T-helper 2 cell treated with Interferon-gamma antibody and Interleukin-4, amounts not matched to agents 5 μg/mL and 100 μg/mL, for 36 hours (primary cell): ENCODE measurements at places on chromosomes 13 and 19.

DNA sequence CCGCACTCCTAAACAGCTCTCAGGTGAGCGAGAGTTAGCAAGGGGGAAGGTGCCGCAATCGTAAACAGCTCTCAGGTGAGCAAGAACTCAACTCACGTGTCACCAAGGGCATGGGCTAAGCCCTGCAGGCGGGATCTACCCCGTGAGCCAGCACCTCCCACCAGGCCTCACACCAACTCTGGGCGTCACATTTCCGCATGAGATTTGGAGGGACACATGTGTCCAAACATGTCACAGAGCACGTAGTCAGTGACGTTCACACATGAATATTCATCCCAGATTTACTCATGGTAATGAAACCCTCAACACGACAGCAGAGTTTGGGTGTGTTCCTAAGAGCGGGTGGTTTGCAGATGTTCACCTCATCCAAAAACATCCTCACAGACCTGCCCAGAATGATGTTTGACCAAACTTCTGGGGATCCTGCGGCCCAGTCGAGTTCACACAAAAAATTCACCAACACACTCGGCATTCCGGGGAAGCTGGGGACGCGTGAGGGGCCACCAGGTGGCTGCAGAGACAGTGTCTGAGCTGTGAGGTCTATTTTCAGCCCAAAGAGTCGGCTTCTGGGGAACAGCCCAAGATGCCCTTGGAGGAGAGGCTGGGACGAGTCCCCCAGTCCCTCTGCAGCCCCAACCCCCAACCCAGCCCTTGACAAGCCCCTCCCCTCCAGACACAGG is 19.6 kb downstream of the C2CD4C start:
- DNase-seq: no peak

GRCh38 chr13:30722361-30722760 is 13.0 kb upstream of the ALOX5AP start:
- no peak for DNase-seq

DNA sequence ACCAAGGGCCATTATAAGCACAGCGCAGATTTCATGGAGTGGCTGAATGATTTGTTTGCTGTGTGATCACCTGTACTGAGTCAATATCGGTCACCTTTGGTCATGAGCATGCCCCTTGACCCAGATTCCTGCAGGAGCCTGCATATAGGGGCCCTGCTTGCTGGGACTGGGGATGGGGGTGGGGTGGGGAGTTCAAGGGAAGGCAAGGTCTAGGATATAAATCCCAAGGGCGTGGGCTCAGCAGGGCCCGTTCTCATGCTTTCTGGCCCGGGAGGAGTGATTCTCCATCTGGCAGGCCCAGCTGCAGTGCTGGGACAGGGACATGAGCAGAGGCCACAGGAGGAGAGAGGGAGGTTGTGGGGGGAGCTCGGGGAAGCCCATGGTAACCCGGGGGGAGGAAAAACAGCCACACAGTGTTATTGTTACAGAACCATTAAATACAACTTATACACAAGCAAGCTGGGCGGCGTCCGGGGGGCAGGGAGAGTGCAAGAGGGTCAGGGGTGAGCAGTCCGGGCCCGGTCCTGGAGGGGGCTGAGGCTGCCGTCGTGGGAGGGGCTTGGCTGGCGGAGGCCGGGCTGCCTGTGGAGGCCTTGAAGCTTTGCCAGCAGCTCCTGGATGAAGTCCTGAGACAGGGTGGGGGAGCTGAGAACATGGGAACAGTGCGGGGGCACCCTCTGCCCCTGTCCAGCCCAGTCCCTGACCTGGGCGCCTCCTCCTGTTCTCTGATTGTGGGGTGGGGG is 5.2 kb downstream of the PPP1R14A start:
- no peak for DNase-seq

GRCh38 chr13:51596541-51596940 is 12.3 kb downstream of the WDFY2 start:
- DNase-seq: no peak
